ENCODE measurements at places on chromosomes 13 and 19.

GRCh38 chr19:40221858-40222619, 3.9 kb upstream of the TTC9B start:
- peak; percentile 53 for DNase-seq

- no peak for DNase-seq
These were observed 47.4 kb downstream of the NDFIP2 start for GRCh38 chr13:79528356-79528755.

DNA sequence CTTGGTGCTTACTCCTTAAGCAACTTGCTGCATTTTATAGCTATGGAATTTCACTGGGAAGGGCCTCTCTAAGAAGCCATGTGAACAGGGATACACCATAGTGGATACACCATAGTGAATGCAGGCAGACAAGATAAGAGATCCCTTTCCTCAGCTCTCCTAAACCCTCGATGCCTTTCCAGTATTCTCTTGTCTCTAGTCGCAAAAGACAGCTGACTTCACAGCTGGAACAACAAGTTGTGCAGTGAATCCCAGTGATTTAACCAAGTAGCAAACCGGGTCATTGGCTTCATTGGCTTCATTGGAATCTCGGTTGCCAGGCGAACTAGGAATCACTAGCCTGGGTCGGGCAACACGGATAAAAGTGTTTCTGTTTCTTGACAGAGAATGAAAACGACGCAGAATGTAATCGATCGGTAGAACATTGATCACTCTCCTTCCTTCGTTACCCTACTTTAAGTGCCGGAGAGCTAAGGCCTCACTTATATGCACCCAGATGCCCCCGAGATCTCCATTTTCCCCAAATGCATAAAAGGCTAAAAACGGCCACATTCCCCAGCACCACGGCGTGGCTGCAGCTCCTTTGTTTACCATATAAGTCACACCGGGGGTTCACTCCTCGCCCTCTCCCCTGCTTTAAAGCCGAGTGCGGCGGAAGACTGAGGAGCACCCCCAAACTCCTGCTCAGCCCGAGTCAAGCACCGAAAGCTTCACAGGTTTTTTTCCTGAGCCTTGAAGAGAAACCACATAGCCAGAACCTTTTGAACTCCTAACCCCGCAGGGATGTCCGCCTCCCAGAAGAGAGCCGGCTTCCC, 674 bp downstream of the TRPC4 start:
- DNase-seq: no peak

DNA sequence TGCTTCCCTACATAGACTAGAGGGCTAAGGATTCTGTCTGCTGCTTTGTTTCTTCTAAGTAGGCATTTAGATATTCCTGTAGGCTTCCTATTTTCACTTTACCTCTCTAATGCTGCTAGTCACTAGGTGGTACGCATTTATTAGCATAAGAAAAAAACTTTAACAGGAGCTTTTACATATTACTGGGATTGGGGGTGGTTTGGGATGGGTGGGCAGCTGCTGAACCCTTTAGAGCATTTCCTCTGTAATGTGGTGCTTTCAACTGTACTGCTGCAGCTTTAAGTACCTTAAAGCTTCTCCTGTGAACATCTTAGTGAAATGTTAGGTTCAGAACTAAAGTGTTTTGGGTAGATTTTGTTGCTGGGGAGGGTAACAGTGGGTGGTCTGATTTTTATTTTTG, 92.6 kb downstream of the ZNF486 start:
- DNase-seq: no peak

Measured in NCI-H187 treated with DMSO at 0.1 percent for 48 hours (cell line).